ENCODE measurements at places on chromosomes 6 and 20.
A peak's percentile ranks its signal among the peaks of the same experiment; 100 is the strongest.

DNA sequence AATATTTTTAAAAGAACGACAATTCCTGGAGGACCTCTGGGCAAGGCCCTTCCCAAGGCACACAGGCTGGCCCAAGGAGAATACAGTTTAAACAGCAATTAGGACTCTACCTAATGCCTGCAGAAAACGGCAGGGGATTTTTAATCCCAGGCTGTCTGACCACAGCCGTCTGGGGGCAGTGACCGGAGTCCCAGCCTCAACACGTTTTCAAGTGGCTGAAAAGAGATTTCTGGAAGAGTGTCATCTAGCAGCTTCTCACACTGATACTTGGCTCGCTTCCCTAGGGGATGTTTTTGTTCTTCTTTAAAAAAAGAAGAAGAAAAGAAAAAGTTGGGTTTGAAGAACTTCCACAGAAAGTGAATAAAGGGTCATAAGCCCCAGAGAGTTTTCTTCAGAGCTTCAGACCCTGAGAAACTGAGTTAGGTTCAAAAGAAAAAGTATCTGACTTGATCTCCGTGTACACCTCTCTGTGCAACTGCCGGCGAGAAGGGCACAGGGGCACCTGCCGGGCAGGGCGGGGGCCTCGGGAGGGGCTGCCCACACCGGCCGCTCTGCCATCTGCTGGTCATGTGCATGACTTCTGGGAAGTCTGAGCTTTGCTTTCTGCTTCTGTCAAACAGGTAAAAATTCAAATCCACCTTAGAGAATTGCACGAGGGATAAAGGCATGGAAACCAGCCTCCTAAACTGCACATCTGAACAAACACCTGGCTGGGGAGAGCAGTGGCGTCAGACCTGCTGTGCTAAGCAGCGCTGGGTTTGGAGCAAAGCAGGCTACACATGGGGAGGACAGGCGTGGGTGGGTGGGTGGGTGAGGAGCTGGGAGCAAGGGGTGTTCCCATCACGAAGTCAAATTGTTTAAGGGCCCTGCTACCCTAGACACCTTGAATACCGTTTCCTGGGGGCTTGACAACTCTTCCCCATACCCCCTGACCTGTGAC, 33.0 kb downstream of the RRBP1 start:
- DNase-seq = no peak

DNA sequence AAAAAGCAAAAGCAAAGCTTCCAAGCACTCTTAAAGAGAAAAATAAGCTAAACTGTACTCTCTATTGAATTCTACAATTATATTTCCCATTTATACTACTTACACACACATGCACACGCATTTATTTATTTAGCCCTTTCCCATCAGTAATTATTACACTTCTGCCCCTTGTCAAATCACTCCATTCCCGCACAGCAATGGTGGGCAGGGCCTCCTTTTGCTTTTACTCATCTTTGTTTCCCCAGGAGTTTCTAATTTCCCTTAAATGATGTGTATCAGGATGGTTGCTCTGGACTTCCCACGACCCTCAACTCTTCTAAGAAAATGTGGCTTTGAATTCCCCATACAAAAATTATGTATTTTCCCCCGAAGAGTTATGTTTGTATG, 19.9 kb downstream of the PXT1 start:
- no peak for DNase-seq

- DNase-seq = no peak
Observed at GRCh38 chr6:149840345-149841075, 23.6 kb downstream of the LRP11 start.

GRCh38 chr20:9672027-9672426, 157.6 kb downstream of the LAMP5 start:
- DNase-seq = no peak

- DNase-seq = no peak
Observed at GRCh38 chr6:53556986-53557715, 12.2 kb upstream of the GCLC start.

- no peak for DNase-seq
Observed at GRCh38 chr6:14881398-14881797, 364.5 kb upstream of the JARID2 start.

GRCh38 chr20:39623584-39624234, 661.6 kb downstream of the DHX35 start:
- no peak for DNase-seq

DNA sequence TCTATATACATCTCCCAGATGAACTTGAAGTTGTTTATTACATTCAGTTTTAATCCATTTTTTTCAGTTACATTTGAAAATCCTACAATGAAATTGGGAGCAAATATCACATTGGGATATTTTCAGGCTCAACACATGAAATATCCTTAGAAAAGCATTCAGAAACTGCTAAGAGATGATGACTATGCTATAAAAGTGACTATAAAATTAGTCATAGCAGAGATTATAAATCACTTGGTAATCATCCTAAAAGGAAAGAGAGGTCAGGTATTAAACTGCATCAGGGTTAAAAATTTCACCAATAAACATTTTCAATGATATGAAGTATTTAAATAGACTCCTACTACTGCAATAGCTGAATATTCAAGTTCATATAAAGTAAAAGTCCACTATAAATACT, 987.7 kb downstream of the GRIK2 start:
- no peak for DNase-seq

GRCh38 chr6:45378334-45378926, 696 bp upstream of the SUPT3H start:
- peak; percentile 82 for DNase-seq

DNA sequence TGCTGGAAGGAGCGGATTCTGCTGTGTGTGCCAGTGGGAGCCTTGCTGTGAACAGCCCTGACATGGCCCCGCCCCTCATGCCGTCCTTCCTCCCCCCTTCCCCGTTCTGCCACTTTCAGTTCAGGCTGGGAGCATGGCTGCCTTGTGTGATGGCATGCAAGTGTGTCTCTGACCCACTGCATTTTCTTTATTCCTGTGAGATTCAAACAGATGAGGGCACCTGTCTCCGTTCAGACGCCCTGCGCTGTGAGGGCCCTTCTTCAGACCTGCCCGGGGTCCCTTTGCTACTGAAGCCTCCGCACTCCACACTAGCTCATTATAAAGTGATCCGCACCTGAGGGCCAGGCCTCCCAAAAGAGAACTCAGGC, 88.3 kb downstream of the TAF4 start:
- no peak for DNase-seq
